ENCODE measurements at places on chromosomes 5 and 9. TPM values are rescaled to one million over a fixed set of nuclear protein-coding genes. Genes with fewer than 3 reads are reported as not detected.

Gene REEP2
- not detected for total RNA-seq

Gene SLC34A1
- total RNA-seq, result not detected

- DNase-seq, result no peak
Observed at GRCh38 chr5:123882319-123882964, 370.5 kb downstream of the CSNK1G3 start.

Gene BASP1
- total RNA-seq, result 29.2 TPM

DNA sequence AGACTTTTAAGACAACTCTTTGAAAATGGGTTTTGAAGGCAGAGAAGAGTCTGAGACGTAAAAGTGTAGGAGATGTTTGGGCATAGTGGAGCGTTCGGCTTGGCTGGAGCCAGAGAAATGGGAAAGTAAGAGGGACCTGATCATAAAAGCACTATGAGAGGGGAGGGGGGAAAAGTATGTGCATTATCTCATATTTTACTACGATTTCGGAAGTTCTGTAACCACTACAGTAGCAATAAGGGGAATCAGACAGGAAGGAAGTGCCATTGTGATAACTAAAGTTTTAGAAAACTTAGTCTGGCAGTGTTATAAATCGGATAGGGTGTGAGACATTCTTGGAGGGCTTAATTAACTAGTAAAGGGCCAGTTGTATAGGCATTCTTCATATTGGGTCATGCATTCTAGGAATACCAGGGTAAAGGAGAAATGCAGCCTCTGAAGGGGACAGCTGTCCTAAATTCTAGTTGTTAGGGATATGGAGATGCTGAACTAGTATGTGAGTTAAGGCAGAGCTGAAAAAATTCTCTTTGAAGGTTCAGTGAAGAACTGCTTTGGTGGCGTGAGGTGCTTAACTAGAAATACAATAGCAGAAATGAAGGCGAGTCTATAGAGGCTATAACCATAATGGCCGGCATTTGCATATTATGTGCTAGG lies 83.8 kb upstream of the FREM1 start:
- DNase-seq, result no peak

DNA sequence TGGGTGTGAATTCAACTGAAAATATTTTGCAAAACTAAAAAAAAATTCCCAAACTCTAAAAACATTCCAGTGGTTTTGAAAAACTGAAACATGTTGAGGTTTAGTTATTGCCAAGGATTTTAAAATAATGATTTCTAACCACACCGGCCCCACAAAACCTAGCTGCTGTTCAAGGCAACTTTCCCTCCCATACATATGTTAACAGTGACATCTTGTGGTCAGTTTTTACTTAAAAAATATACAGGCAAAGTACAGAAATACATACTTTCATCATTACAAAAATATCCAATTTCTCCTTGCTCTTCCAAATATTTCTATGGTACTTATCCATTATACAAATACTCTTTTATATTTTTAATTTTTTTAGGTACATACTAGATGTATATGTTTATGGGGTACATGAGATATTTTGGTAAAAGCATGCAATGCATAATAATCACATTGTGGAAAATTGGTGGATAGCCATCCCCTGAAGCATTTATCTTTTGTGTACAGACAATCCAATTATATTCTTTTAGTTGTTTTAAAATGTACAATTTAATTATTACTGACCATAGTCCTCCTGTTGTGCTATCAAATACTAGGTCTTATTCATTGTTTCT lies 34.4 kb upstream of the MRPS30 start:
- no peak for DNase-seq

DNA sequence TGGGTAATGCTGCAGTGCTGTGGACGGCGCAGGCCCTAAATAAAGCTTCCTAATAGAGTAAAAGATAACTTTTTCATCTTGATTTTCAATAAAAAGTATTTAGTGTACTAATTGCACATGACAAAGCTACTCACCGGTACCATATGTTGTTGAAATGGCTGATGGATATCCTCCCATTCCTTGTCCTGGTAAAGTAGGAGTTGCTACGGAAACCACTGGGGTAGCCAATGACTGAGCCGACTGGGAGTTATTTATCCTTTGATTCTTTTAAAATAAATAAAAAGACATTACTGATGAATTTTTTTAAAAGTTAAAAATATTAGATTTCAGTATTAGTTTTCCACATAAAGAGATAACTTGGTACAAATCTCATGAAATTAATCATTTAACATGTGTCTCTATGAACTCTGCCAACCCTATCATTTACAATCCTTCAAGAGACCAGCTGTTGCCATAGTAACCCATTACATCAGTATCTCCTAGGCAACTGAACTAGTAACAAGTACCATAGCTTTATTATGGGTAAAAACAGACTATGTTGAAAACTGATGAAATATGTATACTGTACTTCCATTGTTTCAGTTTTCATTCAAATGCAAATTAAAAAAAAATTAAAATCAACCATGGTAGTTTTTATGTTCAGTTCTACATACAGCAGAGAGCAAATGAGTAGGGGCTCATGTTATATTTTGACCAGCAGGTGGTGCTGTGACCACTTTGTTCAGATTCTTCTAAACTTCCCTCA lies 153.7 kb downstream of the MEF2C start:
- DNase-seq, result peak; percentile 69

GRCh38 chr5:172635038-172635437 lies 6.0 kb upstream of the NEURL1B start:
- DNase-seq, result no peak

Gene TYRP1
- total RNA-seq, result 0.27 TPM

Gene JAKMIP2
- 0.27 TPM for total RNA-seq

Gene PKD2L2
- total RNA-seq, result not detected

DNA sequence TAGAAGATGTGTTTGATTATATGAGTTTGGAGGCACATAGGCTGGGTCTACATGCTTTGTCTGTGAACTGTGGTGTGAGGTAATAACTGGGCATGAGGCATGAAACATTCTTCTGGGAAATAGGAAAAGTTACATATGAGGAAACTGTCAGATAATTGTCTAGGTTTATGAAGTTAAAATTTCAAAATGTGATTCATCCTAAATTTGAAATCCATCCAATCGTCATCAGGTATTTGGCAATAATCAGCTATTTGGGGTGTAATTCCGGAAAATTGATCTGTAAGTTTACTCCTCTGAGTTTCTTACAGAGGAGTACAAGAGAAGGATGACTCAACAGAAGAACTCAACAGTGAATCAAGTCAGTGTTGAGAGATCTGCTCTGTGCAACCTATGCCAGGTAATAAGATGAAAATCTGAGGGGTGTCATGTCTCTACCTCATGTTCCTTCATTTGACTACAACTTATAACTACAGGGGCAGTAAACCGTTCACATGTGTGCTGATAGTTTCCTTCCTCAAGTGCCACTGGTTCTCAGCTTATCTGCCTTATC lies 1171.6 kb upstream of the CDH18 start:
- DNase-seq, result no peak

GRCh38 chr5:422323-423232 lies 20.4 kb upstream of the EXOC3 start:
- DNase-seq, result no peak

GRCh38 chr5:152838241-152838786 lies 433.2 kb upstream of the NMUR2 start:
- no peak for DNase-seq

Gene AQP3
- 2.8 TPM for total RNA-seq

GRCh38 chr9:93592643-93593021 lies 16.2 kb downstream of the PHF2 start:
- DNase-seq, result no peak

Gene CXCL14
- total RNA-seq, result 55.9 TPM

DNA sequence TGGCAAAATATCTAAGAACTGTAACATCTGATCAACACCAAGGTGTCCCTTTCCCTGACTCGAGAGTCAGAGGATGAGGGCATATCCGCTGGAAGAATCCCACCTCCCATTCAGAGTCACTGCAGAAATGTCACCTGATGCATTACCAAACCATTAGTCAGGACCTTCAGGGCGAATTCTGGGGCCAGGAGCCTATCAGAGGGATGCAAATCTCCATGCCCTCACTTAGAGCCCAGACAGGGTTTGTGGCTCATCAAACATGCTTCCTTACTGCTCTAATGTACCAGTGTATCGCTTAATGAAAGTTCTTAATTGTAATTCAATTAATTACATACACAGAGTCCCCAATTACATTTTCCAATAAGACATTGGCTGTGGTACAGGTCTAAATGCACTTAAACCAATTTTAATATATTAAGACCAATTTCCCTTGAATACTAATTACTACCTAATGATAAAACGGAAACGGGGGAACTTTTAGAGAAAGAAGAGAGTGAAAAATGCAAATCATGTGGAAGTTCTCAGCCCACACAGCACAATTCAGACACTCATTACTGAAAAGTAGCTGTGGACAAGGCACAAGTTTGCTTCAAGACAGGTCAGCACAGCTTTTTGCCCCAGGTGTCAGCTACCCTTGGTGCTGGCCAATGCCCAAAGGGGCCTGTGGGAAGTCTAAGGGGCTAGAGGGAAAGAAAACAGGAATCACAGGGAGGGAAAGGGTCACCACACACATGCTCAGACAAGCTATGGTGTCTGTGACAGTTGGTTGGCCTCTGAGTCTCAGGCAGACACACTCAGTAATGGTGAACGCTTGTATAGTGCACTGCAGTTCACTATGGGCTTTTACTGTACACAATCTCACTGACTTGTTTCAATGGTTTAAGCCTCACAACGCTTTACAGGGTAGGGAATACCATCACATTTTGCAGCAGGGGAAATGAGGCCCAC lies 211.6 kb downstream of the MAPKAP1 start:
- no peak for DNase-seq

DNA sequence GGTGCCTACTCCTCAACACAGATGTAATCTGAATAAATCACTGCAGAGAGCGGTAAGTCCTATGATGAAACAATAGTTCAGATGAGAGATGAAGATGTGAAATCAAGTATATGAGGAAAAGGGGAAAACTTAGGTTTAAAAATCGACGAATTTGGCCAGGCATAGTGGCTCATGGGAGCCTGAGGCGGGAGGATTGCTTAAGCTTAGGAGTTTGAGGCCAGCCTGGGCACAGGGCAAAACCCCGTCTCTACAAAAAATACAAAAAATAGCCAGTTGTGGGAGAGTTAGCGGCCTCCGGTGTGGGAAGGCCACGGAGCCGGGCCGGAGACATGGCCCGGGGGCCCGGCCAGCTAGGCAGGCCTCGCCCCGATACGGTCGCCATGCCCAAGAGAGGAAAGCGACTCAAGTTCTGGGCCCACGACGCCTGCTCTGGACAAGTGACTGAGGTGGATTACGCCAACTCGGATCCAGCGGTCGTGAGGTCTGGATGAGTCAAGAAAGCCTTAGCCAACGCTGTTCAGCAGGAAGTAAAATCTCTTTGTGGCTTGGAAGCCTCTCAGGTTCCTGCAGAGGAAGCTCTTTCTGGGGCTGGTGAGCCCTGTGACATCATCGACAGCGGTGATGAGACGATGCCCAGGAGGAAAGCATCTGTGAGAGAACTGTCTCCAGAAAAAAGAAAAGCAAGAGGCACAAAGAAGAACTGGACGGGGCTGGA lies 62.8 kb upstream of the SUB1 start:
- DNase-seq, result no peak

DNA sequence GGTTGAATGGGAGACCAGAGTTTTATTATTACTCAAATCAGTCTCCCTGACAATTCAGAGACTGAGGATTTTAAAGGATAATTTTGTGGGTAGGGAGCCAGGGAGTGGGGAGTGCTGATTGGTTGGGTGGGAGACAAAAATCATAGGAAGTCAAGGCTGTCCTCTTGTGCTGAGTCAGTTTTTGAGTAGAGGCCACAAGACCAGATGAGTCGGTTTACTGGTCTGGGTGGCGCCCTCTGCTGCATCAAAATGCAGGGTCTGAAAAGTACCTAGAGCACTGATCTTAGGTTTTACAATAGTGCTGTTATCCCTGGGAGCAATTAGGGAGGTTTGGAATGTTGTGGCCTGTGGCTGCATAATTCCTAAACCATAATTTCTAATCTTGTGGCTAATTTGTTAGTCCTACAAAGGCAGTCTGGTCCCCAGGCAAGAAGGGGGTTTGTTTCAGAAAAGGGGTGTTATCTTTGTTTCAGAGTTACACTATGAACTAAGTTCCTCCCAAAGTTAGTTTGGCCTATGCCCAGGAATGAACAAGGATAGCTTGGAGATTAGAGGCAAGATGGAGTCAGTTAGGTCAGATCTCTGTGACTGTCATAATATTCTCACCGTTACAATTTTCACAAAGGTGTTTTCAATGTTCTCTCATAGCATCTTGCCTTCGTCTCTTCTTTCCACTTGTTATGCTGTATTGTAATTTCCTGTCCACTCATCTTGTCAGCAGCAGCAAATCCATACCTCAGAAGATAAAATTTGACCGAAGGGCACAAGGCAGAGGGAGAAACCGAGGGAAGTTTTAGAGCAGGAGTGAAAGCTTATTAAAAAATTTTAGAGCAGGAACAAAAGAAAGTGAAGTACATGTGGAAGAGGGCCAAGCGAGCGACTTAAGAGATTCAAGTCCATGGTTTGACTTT lies 59.2 kb upstream of the CLINT1 start:
- peak; percentile 66 for DNase-seq

DNA sequence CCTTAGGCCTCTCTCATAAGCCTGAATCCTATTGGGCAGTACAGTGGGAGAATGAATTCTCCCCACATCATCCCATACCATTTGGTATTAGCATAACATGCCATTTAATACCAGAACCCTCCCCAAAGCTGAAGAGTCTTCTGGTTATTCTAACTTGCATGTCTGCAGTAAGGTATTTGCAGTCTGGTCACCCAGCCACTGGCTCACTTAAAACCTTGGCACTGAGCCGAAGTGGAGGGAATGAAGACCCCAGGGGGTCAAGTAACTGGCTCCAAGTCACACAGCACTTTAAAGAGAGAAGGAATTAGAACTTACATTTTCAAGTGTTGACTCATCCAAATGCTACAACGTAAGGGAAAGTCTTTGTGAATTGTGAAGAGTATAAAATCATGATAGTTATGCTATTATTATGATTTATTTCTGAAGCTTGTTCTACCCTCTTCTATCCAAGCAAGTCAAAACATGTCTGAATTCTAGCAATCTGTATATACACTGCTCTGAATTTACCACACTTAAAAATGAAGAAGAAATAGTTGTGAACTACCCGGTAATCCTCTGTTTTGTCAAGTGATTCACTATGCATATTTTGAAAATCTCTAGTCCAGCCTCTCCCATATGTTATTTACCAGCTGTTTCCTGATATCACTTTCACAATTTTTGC lies 28.5 kb downstream of the GLRA1 start:
- peak; percentile 9 for DNase-seq

GRCh38 chr9:98795970-98796363 lies 388 bp downstream of the ANKS6 start:
- peak; percentile 62 for DNase-seq

GRCh38 chr5:107655831-107656230 lies 14.9 kb downstream of the EFNA5 start:
- no peak for DNase-seq

DNA sequence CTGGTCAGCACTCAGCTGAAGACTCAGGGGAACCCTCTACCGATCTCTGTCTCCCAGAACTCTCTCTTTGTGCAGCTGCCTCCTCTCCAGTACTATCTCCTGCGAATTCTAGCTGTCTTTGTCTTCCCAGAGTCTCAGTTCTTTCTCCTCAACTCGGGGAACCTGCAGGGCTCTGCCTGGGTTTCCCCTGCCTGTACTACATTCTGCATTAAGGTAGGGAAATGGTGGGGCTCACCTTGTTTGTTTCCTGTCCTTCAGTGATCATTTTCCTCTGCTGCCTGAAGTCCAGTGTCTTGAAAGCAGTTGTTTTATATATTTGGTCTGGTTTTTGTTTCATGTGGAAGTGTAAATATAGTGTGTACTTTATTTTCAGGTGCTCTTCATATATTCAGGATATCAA lies 43.1 kb upstream of the IGFBPL1 start:
- DNase-seq, result no peak
